ENCODE measurements at places on chromosomes 5 and 9. TPM values are rescaled to one million over a fixed set of nuclear protein-coding genes. Genes with fewer than 3 reads are reported as not detected.

The MAMDC2 gene
- 0.85 TPM for total RNA-seq

The CSNK1G3 gene
- total RNA-seq = 33.0 TPM

The CAMLG gene
- 33.3 TPM for total RNA-seq

The CER1 gene
- total RNA-seq = not detected

The TAS2R1 gene
- total RNA-seq = not detected

The NSG2 gene
- total RNA-seq = not detected

DNA sequence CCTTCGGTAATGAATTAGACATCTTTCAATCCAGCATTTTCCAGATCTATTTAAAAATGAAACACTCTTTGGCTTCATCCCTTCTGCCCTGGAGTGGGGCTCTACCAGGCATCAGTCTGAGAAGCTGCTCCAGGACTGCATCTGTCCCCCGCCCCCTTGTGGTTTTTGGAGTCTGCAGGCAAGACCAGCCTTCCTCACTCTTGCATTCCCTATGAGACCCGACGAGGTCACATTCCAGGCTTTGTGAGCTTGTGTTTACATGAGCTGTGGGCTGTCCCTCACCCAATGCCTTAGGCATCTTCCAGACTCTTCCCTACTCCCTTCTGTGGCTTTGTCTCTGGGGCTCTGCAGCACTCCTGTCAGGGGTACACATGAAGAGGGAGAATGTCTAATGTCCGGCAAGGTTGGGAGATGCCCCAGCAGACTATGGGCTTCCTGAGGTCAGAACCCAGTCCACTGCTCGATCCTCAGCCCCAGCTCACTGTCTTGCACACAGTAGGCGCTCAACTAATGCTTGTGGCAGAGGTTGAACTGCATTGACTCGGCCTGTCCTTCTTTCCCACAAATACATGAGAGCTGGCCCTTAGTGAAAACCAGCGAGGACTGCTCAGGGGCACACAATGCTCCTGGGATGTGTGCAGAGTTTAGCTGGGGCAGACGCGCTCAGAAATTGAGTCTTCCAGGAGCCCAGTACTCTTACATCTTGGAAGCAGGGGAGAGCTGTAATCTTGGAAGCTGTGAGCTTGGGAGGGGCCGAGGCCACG, 11.7 kb upstream of the GADD45G start:
- H3K4me3 ChIP-seq = no peak overlapping the region
- no peak for DNase-seq
- H3K27me3 ChIP-seq = peaks cover 2% of the 10 kb centered on the region
- H3K4me1 ChIP-seq = no peaks in the 10 kb centered on the region

- peak overlapping the region; percentile 73 for H3K4me3 ChIP-seq
- H3K27me3 ChIP-seq = no peaks in the 10 kb centered on the region
- H3K4me1 ChIP-seq = peaks cover 35% of the 10 kb centered on the region
- peak overlapping the region; percentile 84 for H3K27ac ChIP-seq
- DNase-seq = peak; percentile 77
Observed at GRCh38 chr9:70411121-70411929, 3.1 kb downstream of the KLF9 start.

GRCh38 chr5:134626369-134627014, 6.1 kb downstream of the SAR1B start:
- H3K27me3 ChIP-seq = no peaks in the 10 kb centered on the region
- DNase-seq = peak; percentile 40
- H3K36me3 ChIP-seq = no peaks in the 10 kb centered on the region
- H3K4me1 ChIP-seq = peaks cover under 1% of the 10 kb centered on the region
- H3K4me3 ChIP-seq = no peak overlapping the region

- no peak overlapping the region for H3K4me3 ChIP-seq
- no peaks in the 10 kb centered on the region for H3K4me1 ChIP-seq
- H3K36me3 ChIP-seq = no peaks in the 10 kb centered on the region
- no peaks in the 10 kb centered on the region for H3K27me3 ChIP-seq
Observed at GRCh38 chr5:129844764-129845163, 59.5 kb upstream of the CHSY3 start.

DNA sequence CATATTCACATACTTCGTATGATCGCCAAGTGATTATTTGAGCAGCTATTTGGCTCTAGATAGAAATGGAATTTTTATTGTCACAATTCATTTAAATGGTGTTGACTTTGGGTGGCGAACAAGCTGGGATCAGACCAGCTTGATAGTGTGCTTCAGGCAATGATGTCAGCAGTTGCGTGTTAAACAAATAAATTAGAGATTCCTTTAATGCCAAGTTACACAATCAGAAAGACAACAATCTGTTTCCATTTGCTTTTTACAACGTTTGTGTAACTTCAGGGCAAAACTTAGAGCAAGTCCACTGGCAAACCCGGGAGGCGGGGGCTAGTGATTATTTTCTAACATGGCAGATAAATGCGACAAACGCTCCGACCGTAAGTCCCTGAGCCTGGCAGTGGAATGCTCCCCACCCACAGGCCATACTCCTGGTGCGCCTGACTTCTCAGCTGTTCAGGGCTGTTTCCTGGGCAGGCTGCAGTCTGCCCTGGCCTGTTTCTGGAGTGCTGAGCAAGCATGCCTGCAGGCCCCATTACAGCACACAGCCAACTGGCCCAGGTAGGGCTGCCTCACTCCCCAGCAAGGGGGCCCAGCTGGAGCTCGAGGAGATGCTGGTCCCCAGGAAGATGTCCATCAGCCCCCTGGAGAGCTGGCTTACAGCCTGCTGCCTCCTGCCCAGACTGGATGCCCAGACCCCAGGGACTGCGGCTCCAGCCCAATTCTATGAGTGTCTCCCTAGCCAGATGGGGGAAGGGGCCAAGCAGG, 88.7 kb downstream of the BASP1 start:
- H3K36me3 ChIP-seq = no peaks in the 10 kb centered on the region
- H3K4me1 ChIP-seq = peaks cover 2% of the 10 kb centered on the region
- peak; percentile 63 for DNase-seq
- H3K27ac ChIP-seq = no peak overlapping the region
- H3K27me3 ChIP-seq = no peaks in the 10 kb centered on the region

- no peak overlapping the region for H3K4me3 ChIP-seq
- no peak overlapping the region for H3K27ac ChIP-seq
- no peaks in the 10 kb centered on the region for H3K36me3 ChIP-seq
- H3K27me3 ChIP-seq = peaks cover 11% of the 10 kb centered on the region
- DNase-seq = no peak
- H3K4me1 ChIP-seq = no peaks in the 10 kb centered on the region
Observed at GRCh38 chr5:55211184-55211874, 15.8 kb downstream of the MCIDAS start.

DNA sequence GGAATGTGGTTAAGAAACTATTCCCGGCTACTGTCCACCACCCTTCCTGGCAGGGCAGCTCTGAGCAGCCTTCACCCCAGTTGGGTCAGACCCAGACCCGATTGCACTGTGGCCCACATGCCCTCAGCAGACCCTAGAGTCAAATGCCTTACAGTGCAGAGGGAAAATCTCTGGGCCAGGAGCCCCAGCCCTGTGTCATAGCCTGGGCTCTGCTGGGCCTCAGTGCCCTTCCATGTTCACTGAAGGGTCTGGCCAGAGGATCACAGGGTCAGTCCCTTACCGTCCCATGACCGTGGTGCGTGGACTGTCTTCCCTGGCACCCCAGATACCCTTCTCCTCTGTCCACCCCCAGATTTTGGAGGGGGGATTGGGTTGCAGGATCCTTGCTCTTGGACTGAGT, 73.5 kb upstream of the COL5A1 start:
- H3K27me3 ChIP-seq = no peaks in the 10 kb centered on the region
- H3K4me1 ChIP-seq = no peaks in the 10 kb centered on the region
- no peak overlapping the region for H3K27ac ChIP-seq
- H3K36me3 ChIP-seq = no peaks in the 10 kb centered on the region
- no peak for DNase-seq
- no peak overlapping the region for H3K4me3 ChIP-seq

- H3K27ac ChIP-seq = no peak overlapping the region
- H3K36me3 ChIP-seq = no peaks in the 10 kb centered on the region
- peaks cover 15% of the 10 kb centered on the region for H3K4me1 ChIP-seq
- no peaks in the 10 kb centered on the region for H3K27me3 ChIP-seq
- DNase-seq = no peak
Observed at GRCh38 chr5:154999865-155000264, 13.7 kb upstream of the KIF4B start.

DNA sequence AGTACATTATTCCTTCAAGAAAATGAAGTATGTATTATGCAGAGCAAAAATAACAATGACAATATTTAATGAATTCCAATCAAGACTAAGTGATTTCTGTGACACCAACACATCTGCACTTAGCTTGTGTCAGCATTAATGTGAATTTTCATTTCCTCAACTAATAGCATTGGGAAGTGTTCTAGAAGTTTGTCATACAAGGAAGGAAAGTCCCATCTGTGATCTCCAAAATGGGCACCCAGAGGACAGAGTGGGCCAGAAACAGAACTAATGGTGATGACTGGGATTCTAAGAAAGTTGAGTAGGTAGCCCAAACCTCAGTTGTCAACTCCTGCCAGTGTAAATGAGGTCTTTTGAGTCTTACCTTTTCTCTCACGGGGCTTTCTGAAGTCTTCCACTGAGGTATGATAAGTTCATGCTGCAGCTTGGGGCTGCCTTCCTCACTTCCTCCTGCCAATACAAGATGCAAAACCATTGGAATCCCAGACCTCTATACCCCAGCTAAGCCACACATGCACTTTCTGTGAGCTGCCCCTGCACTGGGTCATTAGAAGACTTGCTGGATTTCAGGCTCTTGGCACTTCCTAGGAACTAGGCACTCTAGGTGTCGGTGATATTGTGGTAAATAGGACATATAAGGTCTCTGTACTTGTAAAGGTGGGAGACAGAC, 4.9 kb downstream of the ADAM19 start:
- no peak for DNase-seq
- peaks cover 7% of the 10 kb centered on the region for H3K4me1 ChIP-seq
- no peak overlapping the region for H3K4me3 ChIP-seq
- no peak overlapping the region for H3K27ac ChIP-seq
- H3K27me3 ChIP-seq = peaks cover 7% of the 10 kb centered on the region
- H3K36me3 ChIP-seq = no peaks in the 10 kb centered on the region

DNA sequence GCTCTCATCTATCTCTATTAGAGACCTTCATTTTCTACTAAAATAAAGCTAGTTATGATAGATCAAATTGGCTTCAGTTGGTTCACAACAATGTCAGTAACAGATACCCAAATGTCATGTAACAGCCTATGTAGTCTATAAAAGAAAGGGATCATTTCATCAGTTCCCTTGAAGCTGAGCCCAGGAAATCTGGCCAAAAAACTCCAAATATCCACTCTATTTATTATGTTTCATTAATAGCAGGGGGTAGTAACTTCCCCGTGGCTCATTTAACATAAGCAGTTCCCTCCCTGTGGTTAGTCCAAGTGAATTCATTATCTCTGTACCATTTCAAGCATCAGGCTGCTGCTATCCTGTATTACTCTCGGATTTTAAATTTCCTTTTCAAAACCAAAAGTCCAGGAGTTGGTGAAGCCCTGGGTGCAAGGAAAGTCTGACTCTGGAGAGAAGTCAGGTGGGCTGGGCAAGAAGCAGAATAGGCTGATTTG, 66.0 kb downstream of the SH3PXD2B start:
- peaks cover 3% of the 10 kb centered on the region for H3K4me1 ChIP-seq
- H3K36me3 ChIP-seq = peaks cover 16% of the 10 kb centered on the region
- H3K4me3 ChIP-seq = no peak overlapping the region
- no peaks in the 10 kb centered on the region for H3K27me3 ChIP-seq
- no peak for DNase-seq

DNA sequence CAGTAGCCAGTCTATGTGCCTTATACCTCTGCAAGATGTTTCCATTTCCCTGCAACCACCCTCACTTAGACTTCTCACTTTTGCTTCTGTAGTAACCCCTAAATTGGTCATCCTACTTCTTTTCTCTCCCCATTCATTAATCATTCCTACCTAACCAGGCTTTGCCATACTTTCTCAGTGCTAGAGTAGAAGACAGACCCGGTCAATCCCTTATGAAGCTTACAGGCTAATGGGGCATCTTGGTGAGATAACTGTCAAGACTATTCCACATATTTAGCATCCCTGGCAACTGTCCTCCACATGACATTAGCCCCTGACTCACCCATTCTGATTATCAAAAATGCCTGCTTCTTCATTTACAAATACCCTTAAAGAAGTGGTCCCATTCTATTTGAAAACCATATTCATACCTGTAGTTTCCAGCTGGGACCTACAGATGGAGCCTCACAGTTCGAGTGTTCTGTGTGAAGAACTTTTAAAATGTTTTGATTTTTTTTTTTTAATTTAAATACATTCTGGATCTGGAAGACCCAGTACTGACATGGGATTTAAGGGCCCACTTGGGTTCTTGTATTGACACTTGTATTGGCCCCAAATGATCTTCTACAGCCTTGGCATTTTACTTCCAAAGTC, 21.0 kb downstream of the F2RL2 start:
- H3K36me3 ChIP-seq = no peaks in the 10 kb centered on the region
- no peak overlapping the region for H3K27ac ChIP-seq
- DNase-seq = peak; percentile 70
- H3K4me3 ChIP-seq = no peak overlapping the region
- H3K27me3 ChIP-seq = no peaks in the 10 kb centered on the region

DNA sequence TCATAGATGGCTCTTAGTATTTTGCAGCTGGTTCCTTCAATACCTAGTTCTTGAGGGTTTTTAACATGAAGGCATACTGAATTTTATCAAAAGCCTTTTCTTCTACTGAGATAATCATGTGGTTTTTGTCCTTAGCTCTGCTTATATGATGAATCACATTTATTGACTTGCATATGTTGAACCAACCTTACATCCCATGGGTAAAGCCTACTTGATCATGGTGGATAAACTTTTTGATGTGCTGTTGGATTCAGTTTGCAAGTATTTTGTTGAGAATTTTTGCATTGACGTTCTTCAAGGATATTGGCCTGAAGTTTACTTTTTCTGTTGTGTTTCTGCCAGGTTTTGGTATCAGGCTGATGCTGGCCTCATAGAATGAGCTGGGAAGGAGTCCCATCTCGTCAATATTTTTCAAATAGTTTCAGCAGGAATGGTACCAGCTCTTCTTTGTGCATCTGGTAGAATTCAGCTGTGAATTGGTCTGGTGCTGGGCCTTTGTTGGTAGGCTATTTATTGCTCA, 49.7 kb downstream of the YIPF5 start:
- H3K27ac ChIP-seq = no peak overlapping the region
- DNase-seq = no peak
- H3K4me3 ChIP-seq = no peak overlapping the region
- H3K36me3 ChIP-seq = no peaks in the 10 kb centered on the region
- H3K27me3 ChIP-seq = no peaks in the 10 kb centered on the region

GRCh38 chr5:154444556-154445421, 1.0 kb upstream of the SAP30L start:
- H3K4me3 ChIP-seq = peak overlapping the region; percentile 98
- no peaks in the 10 kb centered on the region for H3K36me3 ChIP-seq
- H3K27me3 ChIP-seq = no peaks in the 10 kb centered on the region
- peak; percentile 37 for DNase-seq

DNA sequence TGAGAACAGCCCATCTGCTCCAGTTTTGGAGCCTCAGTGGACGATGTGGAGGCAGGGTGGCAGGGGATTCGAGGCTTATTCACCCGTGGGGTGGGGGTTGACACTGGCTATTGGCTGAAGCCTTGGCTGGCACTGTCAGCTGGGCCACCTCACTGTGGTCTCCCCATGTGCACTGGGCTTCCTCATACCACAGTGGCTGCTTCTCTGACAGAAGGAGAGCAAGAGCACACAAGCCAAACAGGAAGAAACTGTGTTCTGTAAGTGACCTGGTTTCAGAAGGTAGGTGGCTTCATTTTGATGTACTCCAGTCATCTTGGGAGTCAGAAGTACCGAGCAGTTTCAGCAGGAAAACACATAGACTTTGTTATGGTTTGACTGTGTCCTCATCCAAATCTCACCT, 24.7 kb upstream of the CTNND2 start:
- no peak overlapping the region for H3K27ac ChIP-seq
- no peak overlapping the region for H3K4me3 ChIP-seq
- H3K36me3 ChIP-seq = no peaks in the 10 kb centered on the region
- no peak for DNase-seq

- no peaks in the 10 kb centered on the region for H3K36me3 ChIP-seq
- peak overlapping the region; percentile 80 for H3K27ac ChIP-seq
- H3K4me1 ChIP-seq = peaks cover 16% of the 10 kb centered on the region
Observed at GRCh38 chr9:14400658-14400995, 86.7 kb upstream of the NFIB start.

Data from endothelial cell of umbilical vein (primary cell).